ENCODE measurements at places on chromosomes 2 and 18.

GRCh38 chr2:32474381-32474780 is 117.6 kb downstream of the BIRC6 start:
- no peak for DNase-seq

DNA sequence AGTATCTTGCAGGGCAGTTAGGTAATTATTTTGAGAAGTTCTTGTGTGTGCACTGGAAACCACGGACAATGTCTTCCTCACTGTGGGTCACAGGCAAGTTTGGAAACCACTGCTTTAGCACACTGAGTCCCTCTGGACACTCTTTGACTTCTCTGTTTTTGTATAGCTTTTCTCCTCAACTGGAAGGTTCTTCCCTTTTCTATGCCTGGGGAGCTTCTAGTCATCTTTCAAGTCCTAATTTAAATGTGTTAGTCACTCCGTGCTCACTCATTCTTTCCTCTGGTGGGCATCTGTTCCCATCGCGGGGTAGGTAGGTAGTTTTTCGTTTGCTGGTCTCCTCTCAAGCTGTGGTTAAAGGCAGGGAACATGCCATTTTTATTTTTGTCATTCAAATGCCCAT is 32.1 kb downstream of the E2F6 start:
- no peak for DNase-seq

DNA sequence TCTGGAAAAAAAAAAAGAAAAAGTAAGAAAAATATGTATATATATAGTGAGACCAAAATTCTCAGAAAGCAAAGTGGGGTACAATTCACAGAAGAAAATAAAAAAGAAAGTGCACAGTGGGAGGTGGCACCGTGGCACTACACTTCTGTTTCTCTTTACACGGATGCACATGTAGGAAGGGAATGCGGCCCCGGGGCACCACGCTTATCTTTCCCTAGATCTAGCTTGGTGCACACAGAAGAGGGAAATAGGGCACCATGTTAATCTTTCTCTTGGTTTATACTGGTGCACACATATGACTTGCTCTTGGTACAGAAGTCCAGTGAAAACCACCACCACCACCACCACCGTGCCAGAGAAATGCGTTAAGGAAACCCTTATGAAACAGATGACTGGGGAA is 32.0 kb downstream of the EIPR1 start:
- DNase-seq = no peak

GRCh38 chr2:50641633-50642032 is 390.3 kb downstream of the NRXN1 start:
- DNase-seq = no peak

DNA sequence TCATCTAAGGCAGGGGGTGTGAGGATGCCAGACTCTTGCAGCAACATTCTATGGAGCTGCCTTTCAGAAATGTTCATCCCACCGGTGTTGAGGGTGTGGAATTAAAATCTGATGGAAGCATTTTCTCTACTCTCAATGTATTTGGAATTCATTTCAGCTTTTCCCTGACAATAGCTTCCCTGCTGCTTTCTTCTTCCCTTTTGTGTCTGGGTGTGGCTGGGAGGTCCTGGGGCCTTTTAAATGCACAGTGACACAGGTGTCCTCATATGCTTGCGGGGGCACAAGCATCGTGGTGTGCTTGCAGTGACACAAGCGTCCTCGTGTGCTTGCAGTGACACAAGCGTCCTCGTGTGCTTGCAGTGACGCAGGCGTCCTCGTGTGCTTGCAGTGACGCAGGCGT is 43.4 kb upstream of the ASB18 start:
- DNase-seq = no peak

Measured in T-helper 2 cell (primary cell).